ENCODE measurements at places on chromosomes 13 and 19.

DNA sequence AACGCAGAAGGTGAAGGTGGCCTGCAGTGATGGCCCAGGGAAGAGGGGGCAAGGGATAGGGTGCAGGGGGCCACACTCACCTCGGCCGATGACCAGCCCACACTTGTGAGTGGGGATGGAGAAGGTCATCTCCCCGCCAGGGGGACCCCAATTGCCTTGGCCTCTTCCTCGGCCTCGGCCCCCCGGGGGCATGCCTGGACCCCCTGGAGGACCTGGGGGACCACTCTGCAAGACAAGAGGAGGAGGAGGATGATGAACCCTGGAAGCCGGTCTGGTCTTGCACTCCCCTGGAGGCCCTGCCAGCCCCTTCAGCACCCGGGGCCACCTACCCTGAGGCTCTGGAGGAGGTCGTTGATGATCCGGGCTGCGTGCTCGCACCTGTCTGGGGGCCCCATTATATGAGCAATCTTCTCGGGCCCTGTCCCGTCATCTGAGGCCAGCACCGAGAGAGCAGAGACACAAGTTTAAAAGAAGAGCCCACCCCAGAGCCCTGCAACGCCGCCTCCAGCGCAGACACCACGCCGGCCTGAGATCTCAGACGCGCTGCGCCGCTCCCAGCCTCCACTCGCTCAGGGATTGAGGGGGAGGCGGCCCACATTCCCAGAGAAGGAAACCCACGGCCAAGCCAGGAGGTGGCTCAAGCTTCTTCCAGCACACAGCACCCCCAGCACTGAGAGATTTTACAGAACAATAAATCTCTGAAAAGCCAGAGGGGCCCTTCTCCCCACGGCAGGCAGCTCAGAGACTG lies 7.8 kb downstream of the KHSRP start:
- no peak for DNase-seq

DNA sequence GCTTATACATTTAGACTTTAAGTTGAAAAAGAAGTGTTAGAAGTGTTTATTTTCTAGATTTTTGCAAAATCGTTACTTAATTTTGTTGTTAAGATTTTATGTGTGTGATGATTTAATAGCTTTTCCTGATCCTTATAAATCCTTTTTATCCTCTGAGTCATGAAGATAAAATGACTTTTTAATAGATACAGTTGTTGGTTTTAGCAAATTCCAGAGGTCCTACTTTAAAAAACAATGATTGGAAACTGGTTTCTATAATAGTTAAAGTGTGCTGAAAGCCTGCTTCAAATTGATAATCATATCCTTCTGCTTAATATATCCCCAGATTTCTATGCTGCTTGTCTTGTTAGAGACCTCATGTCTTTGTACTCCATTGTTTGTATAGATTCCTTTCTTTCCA lies 39.0 kb downstream of the RNASEH2B start:
- no peak for DNase-seq

DNA sequence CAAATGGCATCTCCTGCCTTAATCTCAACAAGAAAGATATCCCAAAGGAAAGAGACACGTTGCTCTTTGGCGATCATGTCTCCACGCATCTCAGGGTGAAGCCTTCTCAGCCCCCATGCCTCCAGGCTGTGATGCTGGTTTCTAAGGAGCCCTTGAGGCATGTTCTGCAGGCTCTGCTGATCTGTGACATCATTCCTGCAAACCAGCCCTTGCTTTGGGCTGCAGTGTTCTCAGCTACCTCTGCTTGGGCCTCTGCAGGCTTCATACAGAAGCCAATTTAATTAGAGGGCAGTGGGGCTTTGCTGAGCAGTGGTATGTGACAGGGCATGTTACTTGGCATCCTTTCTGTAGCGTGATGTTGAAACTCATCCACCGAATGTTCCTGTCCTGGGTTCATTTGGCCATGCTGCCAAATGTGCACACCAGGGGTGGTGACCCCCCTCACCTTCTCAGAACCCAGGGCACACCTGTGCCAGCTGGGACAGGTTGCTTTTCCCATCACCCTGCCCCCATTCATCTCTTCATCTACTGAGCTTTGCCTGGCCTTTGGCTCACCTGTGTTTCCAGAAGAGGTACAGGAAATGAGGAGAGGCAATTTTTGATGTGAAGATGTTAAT lies 230.9 kb downstream of the TEX29 start:
- DNase-seq: no peak

DNA sequence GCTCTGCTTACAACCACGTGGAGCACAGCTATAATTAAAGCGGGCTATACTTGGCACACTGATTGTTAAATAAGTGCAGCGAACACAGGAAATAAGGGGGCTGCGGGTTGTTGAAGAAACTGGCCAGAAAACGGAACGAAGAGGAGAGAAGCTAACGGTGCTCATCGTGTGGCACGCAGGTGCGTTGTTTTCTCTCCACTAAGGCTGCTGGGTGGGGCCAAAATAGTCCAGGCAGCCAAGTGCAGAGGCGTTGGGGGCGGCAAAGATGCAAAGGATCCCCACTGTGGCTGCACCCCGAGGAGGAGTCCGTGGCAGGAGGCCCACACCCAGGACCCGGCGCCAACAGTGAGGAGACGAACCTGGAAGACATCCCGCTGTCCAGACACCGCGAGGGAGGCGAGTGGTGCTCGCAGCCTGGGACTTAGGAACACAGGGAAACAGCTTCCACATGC lies 8.1 kb upstream of the ARL11 start:
- DNase-seq: no peak

- no peak for DNase-seq
These were observed 7.8 kb downstream of the EBPL start for GRCh38 chr13:49683489-49683888.

DNA sequence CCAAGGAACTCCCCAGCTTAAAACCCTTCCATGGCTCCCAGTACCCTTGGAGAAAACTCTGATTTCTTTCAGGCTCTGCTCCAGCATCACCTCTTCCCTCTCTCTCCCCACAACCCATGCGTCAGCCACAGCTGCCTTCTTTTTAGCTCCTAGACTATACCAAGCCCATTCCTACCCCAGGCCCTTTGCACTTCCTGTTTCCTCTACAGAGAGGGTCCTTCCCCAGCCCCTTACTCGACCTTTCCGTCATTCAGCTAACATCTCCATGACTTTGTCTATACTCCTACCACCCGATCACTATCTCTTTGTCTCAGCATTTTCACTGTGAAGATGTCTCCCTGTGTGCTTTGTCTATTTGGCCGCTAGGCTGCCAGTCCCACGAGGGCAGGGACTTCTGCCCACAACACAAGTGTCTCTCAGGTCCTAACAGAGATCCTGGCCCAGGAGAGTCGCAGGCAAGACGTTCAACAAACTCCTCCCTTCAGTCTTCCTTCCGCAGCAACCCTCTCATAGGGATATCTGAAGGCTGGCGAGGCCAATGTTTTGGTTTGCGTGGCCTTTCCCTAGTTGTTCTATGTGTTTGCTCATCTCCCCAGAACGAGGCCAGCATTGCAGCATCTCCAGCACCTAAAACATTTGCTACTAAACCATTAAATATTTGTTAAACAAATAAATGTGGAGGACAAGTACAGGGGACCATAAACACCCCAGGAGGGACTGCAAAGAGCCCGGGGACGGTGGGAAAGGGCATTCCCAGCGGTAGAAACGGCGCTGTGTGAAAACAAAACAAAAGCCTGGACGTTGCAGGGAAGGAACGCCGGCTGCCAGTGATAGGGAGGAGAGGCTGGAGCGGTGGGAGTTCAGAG lies 816 bp downstream of the CCNP start:
- no peak for DNase-seq

DNA sequence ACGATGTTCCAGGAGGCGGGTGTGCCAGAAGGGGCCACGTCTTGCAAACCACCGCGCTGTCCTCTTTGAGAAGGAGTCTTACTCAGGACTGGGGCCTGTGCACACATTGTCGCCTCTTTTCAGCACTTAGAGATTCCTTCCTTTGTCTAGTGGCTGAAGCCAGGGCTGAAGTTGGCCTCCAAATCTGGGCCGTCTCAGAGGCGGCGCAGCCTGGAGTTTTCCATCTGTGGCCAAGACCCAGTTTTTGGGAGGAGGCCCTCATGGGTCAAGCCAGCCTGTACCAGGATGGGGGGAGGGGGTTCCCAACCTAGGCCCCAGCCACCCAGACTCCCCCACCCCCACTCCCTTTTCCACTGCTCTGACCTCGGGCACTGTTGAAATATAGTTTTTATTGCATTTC lies 11.8 kb downstream of the ANO8 start:
- DNase-seq: no peak

GRCh38 chr19:34480491-34480890 lies 1.1 kb upstream of the WTIP start:
- DNase-seq: no peak

- DNase-seq: no peak
These were observed 151.7 kb downstream of the LHFPL6 start for GRCh38 chr13:39451301-39451700.

All from GDM1 (cell line).